GM23248 (cell line): ENCODE measurements at places on chromosomes 1 and 21. TPM values are rescaled to one million over a fixed set of nuclear protein-coding genes. Genes with fewer than 3 reads are reported as not detected.

- no peak for DNase-seq
- no peak overlapping the region for H3K27ac ChIP-seq
- no peaks in the 10 kb centered on the region; the same call in 1 of the 2 replicates for H3K36me3 ChIP-seq
- no peaks in the 10 kb centered on the region for H3K4me1 ChIP-seq
- no peaks in the 10 kb centered on the region for H3K27me3 ChIP-seq
- no peak overlapping the region for H3K4me3 ChIP-seq
Observed at GRCh38 chr1:22117851-22118250, 25.0 kb downstream of the WNT4 start.

DNA sequence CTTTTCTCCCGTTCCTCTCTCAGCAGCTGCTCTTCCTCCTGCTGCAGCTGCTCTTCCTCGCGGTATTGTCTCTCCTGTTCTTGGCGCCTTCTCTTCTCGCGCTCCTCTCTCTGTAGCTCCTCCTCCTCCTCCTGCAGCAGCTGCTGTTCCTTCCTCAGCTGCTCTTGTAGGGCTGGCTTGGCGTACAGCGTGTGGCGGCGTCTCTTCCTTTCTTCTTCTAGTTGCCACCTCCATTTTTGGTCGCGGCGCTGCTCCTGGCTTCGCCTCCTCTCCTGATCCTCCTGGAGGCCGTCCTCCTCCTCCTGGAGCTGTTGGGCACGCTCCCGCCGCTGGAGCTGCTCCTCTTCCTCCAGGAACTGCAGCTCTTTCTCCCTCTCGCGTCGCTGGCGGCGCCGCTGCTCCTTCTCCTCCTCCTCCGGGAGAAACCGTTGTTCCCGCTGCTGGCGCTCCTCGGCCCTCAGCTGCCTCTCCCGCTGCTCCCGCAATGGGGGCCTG lies 4.8 kb downstream of the TCHH start:
- no peak overlapping the region for H3K27ac ChIP-seq
- H3K27me3 ChIP-seq = peaks cover 62% of the 10 kb centered on the region
- DNase-seq = peak; percentile 67
- no peaks in the 10 kb centered on the region for H3K36me3 ChIP-seq
- peaks cover 7% of the 10 kb centered on the region; the same call in 1 of the 2 replicates for H3K4me1 ChIP-seq

- H3K36me3 ChIP-seq = no peaks in the 10 kb centered on the region
- H3K4me1 ChIP-seq = peaks cover 19% of the 10 kb centered on the region
- DNase-seq = no peak
- no peak overlapping the region for H3K4me3 ChIP-seq
Observed at GRCh38 chr1:91600431-91601337, 100.0 kb downstream of the CDC7 start.

- peaks cover 6% of the 10 kb centered on the region for H3K4me1 ChIP-seq
- H3K27me3 ChIP-seq = no peaks in the 10 kb centered on the region
- no peak overlapping the region for H3K27ac ChIP-seq
- DNase-seq = peak; percentile 61
- H3K4me3 ChIP-seq = no peak overlapping the region
Observed at GRCh38 chr1:182608845-182609610, 4.8 kb upstream of the RGS16 start.

- H3K4me1 ChIP-seq = peaks cover 20% of the 10 kb centered on the region
- H3K36me3 ChIP-seq = peaks cover 3% of the 10 kb centered on the region; the same call in 1 of the 2 replicates
- H3K27me3 ChIP-seq = no peaks in the 10 kb centered on the region
Observed at GRCh38 chr1:39046613-39047210, 20.6 kb downstream of the NDUFS5 start.

DNA sequence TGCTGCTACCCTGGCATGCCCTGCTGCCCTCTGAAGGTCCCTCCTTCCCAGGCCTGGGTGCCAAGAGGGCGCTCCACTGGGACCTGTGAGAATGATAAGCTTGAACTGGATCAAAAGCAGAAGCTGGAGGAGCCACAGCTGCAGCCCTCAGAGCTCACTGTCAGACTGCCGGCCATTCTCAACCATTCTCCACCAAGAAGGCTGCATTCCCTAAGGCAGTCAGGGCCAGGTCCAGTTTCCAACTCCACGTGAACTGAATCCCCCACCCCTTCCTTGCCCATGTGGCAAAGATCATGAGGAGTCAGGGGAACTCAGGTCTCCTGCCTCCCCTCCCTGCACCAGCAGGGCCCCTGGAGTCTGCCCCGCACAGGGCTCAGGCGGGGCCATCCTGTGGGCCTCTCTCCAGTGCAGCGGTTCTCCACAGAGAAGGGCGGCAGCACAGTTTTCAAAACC lies 19.5 kb downstream of the SLC1A7 start:
- peak overlapping the region; percentile 98 for H3K27ac ChIP-seq
- no peaks in the 10 kb centered on the region for H3K27me3 ChIP-seq
- H3K4me3 ChIP-seq = no peak overlapping the region
- peaks cover 44% of the 10 kb centered on the region for H3K4me1 ChIP-seq
- H3K36me3 ChIP-seq = no peaks in the 10 kb centered on the region
- DNase-seq = peak; percentile 52

- H3K36me3 ChIP-seq = no peaks in the 10 kb centered on the region
- peak; percentile 90 for DNase-seq
- no peaks in the 10 kb centered on the region for H3K27me3 ChIP-seq
- peak overlapping the region; percentile 10; the same call in 1 of the 2 replicates for H3K4me3 ChIP-seq
- H3K4me1 ChIP-seq = peaks cover 72% of the 10 kb centered on the region
Observed at GRCh38 chr1:200372095-200372884, 37.5 kb downstream of the ZNF281 start.

GRCh38 chr1:228860911-228861831 lies 125.9 kb downstream of the RHOU start:
- no peak overlapping the region for H3K27ac ChIP-seq
- no peak overlapping the region for H3K4me3 ChIP-seq
- peaks cover 8% of the 10 kb centered on the region for H3K27me3 ChIP-seq
- no peaks in the 10 kb centered on the region for H3K36me3 ChIP-seq
- peaks cover 18% of the 10 kb centered on the region for H3K4me1 ChIP-seq
- peak; percentile 92 for DNase-seq

DNA sequence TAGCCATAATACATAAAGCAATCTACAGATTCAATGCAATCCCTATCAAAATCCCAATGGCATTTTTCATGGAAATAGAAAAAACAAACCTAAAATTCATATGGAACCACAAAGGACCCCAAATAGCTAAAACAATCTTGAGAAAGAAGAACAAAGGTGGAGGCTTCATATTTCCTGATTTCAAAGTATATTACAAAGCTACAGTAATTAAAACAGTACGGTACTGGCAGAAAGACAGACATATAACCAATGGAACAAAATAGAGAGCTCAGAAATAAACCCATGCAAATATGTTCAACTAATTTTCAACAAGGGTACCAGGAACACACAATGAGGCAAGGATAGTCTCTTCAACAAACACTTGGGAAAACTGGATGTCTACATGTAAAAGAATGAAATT lies 87.0 kb downstream of the DENND1B start:
- H3K27ac ChIP-seq = no peak overlapping the region
- no peaks in the 10 kb centered on the region for H3K27me3 ChIP-seq
- DNase-seq = no peak
- 0 out of 2 replicates have a peak, but pooled peaks cover 5% of the 10 kb centered on the region for H3K36me3 ChIP-seq

DNA sequence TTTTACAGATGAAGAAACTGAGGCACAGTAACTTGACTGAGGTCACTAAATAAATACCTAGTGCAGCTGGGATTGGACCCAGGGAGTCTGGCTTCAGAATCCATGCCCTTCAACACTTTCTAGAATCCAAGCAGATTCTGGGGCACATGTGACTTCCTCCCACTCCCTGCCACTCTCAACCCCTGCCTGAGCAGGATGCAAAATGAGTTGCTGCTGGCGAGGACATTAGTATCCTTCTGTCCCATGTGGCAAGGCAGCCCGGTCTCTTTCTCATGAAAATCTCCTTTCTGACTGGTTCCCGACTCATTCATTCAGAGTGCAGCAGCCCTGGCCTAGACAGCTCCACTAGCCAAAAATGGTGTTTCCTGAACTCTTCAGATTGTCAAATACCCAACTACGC lies 28.4 kb downstream of the TNNT2 start:
- peaks cover 29% of the 10 kb centered on the region for H3K27me3 ChIP-seq
- H3K4me1 ChIP-seq = no peaks in the 10 kb centered on the region
- no peak overlapping the region for H3K27ac ChIP-seq
- H3K36me3 ChIP-seq = no peaks in the 10 kb centered on the region

DNA sequence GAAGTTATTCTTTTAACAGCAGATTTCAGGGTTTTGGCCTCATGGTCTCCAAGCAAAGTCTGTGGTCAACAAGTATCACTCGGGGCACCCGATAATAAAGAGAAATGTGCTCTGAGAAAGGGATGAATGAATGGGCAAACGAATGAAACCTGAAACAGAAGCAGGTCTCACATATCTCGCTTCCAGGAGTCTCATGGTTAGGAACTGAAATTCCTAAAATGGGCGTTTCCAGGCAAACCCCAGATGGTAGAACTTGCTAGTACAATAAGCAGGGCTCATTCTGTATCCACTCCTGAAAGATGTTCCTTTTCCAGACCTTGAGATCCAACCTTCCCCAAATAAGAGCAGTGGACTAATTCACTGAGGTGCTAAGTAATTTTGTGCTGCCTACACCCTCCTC lies 87.2 kb downstream of the LAMC2 start:
- DNase-seq = peak; percentile 53
- H3K27ac ChIP-seq = peak overlapping the region; percentile 96
- peaks cover 64% of the 10 kb centered on the region for H3K4me1 ChIP-seq
- H3K27me3 ChIP-seq = no peaks in the 10 kb centered on the region

- no peaks in the 10 kb centered on the region for H3K36me3 ChIP-seq
- DNase-seq = no peak
- H3K4me3 ChIP-seq = no peak overlapping the region
- H3K4me1 ChIP-seq = no peaks in the 10 kb centered on the region
Observed at GRCh38 chr1:194024659-194025058, 838.2 kb upstream of the B3GALT2 start.

- DNase-seq = peak; percentile 74
- peak overlapping the region; percentile 56 for H3K27ac ChIP-seq
- H3K4me1 ChIP-seq = peaks cover 37% of the 10 kb centered on the region
- H3K36me3 ChIP-seq = no peaks in the 10 kb centered on the region
Observed at GRCh38 chr1:200233393-200233792, 176.4 kb downstream of the ZNF281 start.

DNA sequence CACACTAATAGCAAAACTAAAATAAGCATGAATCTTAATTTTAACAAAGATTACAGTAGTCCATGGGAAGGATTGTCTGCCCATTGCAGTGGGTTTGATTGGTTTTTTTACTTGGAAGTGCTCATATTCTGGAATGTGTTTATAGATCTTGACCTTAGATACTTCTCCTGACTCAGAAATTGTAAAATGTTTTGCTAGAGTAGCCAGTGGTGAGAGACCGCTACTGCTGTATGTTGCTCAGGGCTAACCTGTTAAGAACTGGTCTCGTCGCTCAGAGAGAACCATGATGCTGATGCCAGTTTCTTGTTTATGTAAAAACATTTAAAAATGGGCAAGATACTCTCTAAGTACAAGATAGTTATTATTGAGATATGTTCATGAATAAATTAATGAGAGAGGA lies 99.9 kb downstream of the ROR1 start:
- DNase-seq = peak; percentile 57
- 0 out of 2 replicates have a peak overlapping the region, but pooled peaks have one; percentile 0 for H3K4me3 ChIP-seq
- no peaks in the 10 kb centered on the region for H3K27me3 ChIP-seq
- H3K36me3 ChIP-seq = no peaks in the 10 kb centered on the region

DNA sequence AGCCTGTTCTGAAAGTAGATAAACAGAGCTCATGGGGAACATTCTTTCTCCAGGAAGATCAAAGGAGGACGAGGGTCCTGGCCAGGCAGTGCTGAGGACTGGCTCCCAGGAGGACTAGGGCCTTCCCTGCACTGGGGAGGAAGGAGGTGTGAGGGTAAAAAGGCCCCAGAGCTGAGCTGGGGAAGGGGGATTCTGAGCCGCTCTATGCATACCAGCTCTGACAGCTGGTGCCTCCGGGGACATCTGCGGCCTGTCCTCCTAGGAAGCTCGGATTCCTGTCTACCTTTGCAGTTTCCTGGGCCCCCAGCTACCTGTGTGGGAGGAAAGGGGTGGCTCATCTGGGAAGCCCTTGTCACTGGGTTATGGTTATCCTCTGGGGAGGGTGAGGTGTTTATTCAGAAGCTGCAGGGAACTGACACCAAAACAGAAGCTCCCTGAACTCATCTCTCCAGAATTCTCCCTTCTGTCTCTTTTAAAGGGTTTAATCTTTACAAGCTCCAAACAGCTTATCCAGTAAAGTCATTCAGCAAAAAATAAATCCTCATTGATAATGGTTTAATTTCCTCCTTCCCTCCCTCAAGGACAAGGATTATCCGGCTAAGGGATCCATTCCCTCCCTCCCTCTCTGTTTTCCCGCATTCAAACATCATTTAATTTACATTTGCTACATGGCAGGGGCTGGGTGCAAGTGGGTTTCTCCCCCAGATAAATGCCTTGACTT lies 31.0 kb downstream of the NENF start:
- H3K27me3 ChIP-seq = no peaks in the 10 kb centered on the region
- no peak overlapping the region for H3K4me3 ChIP-seq
- no peak overlapping the region for H3K27ac ChIP-seq
- DNase-seq = no peak
- no peaks in the 10 kb centered on the region for H3K36me3 ChIP-seq

DNA sequence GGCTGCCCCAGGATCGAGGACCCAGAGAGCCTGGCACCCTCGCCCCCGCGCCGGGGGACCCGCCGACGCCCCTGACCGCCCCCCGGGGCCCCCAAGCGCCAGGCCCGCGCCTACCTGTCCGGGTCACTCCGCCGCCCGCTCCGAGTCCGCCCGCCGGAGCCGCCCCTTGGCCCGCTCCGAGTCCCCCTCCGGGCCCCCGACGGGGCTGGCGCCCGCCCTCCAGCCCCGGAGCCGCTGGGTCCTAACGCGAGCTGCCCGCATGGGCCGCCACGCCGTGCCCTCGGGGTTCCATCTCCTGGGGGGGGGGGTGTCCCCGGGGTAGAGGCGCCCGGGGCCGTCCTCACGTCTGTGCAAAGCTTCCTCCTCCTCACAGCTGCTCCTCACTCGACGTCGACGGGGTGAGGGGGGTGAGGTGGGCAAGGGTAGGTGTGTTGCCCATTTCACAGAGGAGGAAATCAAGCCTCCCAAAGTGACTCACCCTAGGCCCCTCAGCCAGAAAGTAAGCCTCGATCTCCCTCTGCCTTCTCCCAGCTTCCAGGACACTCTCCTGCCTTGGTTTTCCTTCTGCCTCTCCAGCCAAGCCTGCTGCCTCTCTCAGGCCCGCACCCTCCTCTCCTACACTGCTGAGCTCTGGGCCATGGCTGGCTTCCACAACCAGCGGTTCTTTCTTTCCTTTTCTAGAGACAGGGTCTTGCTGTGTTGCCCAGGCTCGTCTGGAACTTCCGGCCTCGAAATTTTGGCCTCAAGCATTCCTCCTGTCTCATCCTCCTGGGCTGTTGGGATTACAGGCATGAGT lies at the start of gene MFAP2:
Gene MFAP2 (minus strand): TSS at position 148 of the 796 bp plus-strand sequence. CDS start 2,347 bp downstream, outside the sequence.
- peak within 1 kb of the TSS; percentile 88 for H3K4me3 ChIP-seq
- H3K27ac ChIP-seq = peak within 1 kb of the TSS; percentile 98
- DNase-seq = peak; percentile 80
- no peaks in the 10 kb centered on the region for H3K36me3 ChIP-seq

Gene LDLRAP1
- total RNA-seq = 22.5 and 23.6 TPM in 2 replicates

Gene KRTAP19-5
- total RNA-seq = not detected in 2 replicates

Gene KRTAP19-3
- not detected in 2 replicates for total RNA-seq

Gene SETD4
- 10.4 and 12.9 TPM in 2 replicates for total RNA-seq

Gene UTS2
- total RNA-seq = not detected in 2 replicates

Gene OPRD1
- not detected in 2 replicates for total RNA-seq

Gene MED8
- total RNA-seq = 51.1 and 53.5 TPM in 2 replicates

Gene DNAI4
- 7.3 and 9.9 TPM in 2 replicates for total RNA-seq

Gene KCNE1
- total RNA-seq = 0.43 TPM in 1 of 2 replicates, not detected in the other
